Stimulated activated CD4-positive, alpha-beta T cell treated with anti-CD3 and anti-CD28 coated beads, Interleukin-15, amount 100 ng/mL, for 1 hour (primary cell): ENCODE measurements at places on chromosomes 7 and 10.

- DNase-seq = no peak
Observed at GRCh38 chr7:39367943-39368342, 198.3 kb upstream of the YAE1 start.

DNA sequence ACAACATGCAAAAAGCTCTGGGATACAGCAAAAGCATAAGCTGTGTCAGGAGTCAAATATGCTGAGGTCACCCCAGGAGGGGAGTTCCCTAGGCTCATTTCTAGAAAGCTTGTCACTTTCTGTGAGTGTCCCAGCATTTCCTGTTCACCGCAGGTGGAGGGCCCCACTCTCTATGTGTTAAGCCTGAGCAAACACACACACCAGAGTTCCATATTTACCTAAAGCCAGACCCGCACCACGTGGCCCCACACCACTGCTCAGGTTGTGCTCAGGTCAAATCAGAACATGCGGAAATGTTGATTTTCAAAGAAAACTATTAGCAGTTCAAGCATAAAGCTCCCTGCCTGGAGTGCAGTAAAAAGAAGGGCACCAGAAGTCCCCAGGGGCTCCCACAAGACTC lies 259.6 kb upstream of the PPP2R2D start:
- no peak for DNase-seq

GRCh38 chr10:44619975-44620374 lies 235.1 kb upstream of the CXCL12 start:
- DNase-seq = no peak

DNA sequence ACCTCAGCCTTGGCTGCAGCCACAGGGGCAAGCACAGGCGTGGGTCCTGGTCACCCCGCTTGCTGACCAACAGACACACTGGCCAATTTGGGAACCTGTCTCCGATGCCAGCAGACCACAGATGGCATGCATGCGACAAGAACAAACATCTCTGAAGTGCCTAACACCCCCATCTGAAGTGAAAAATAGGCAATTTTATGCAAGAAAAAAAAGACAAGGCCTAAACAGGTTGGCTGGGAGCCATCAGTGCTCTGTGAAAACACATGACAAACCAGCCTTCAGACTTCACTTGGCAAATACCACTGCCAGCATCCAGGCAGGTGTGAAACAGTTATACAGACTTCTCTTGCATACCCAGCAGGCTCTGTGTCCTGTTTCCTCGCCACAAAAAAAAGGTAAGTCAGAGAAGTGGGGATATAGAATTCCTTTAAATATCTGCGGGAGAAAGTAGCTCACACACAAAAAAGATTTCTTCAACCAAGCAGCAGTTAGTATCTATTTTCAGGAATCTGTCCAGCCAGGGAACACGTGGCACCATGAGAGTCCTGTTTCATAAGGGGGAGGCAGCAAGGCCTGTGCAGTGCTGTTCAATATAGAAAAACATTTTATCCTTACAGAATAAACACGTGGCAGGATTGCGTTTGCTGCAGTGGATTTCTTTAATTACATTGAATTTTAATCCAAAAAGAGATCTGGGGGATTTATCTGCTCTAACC lies 293.4 kb upstream of the MKLN1 start:
- DNase-seq = no peak

GRCh38 chr10:6985644-6986043 lies 405.6 kb upstream of the PRKCQ start:
- DNase-seq = no peak

DNA sequence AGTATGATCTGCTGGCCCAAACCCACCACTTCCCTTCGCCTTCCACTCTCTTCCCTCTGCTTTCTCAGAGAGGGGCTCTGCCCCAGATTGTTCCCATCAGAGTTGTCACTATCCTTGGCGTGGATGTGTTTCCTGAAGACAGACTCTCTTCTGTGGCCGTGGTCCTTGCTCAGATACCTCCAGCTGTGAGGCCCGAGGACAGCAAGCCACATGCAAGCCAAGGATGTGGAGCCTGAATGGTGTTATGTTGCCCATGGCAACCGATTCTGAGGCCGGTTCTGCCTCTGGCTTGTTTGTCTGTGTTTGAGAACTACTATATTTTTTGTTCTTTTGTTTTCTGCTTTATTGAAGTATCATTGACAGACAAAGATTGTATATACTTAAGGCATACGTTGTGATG lies 247.4 kb upstream of the PODXL start:
- no peak for DNase-seq

DNA sequence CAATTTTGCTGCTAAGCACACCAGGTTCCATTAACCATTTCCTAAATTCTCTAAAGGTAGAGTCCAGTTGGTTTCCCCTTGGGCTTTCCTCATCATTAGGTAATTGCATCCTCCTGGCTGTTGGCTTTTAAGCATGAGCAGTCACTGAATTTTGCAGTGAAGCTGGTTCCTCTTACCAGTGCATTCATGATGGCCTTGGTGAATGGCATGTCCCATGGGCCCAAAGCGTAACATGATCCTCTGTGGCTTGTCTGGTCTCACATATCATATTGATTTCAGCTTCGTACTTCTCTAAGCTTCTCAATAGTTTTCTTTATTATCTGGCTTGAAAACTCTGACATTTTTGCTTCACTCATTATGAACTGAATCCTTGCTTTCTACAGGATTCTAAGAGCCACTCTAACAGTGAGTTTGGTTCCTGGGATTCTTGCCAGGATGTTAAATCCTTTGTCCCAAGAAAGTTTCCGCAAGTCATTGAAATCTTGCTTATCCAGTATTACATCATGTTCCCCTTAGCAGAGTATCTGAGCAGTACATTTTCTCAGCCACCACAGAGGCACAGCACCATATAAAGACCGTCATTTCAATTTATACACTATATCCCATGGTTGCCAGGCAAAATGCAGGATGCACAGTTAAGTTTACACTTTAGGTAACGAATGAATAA lies 134.2 kb downstream of the PTN start:
- DNase-seq = no peak

DNA sequence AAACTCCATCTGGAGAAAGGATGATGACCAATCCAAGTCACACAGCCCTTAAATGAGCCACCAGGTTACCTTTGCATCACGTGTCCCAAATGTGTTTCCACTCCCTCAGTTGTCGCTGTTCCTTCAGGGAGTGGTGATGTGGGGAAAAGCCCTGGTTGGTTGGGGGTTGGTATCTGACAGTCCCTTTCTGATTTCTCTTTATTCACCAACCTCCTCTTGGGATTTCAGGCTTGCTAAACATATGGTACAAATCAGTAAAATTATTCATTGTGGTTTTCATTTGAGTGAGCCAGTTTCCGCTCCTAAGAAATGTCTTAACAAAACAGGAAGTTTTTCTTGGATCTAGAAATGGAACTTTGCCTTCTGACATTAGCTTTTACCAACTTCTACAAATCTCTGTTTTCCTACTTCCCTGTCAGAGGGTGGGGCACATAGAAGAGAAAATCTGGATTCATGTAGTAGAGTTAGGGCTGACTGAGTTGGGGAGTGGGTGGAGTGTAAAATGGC lies 40.0 kb upstream of the KMT2E start:
- no peak for DNase-seq

DNA sequence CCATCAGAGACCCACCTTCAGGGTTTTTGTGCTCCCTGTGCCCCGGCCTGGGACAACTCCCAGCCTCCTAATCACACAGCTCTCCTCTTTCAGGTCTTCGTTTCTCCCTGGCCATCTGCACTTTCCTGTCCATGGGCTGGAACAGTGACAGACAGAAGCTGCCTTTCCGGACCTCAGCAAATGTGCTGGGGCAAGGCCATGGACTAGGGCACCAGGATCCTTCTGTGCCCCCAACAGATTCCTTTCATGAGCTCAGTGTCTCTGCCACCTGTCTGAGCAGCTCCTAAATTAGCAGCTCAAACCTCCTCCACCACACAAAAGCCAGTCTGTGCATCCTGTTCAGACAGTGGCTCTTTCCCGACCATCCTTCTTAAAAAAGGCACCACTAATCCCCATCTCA lies 41.9 kb upstream of the FRMD4A start:
- DNase-seq = no peak
